ENCODE measurements at places on chromosomes 2 and 18. TPM values are rescaled to one million over a fixed set of nuclear protein-coding genes. Genes with fewer than 3 reads are reported as not detected.

C2orf15 gene
- 0.69 TPM for total RNA-seq

ZNF385B gene
- total RNA-seq: not detected

DYNAP gene
- not detected for total RNA-seq

DNA sequence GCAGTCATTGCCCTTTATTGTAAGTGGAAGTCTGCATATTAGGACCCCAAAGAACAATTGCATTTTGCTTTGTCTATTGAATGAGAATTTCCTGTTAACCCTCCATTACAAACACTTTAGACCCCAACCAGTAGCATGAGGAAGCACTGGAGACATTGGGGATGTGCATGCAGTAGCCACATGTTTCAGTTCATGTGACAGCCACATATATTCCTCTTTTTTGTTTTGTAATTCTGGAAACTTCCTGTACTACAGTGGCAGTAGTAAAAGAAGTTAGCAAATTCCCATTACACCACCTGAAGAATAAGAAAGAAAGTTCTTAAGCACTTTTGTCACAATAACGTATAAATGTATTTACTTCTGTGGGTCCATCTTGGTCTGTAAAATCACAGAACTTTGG is 281.1 kb upstream of the SLC14A2 start:
- DNase-seq: no peak

VSNL1 gene
- total RNA-seq: not detected

TGFA gene
- 1.2 TPM for total RNA-seq

DNA sequence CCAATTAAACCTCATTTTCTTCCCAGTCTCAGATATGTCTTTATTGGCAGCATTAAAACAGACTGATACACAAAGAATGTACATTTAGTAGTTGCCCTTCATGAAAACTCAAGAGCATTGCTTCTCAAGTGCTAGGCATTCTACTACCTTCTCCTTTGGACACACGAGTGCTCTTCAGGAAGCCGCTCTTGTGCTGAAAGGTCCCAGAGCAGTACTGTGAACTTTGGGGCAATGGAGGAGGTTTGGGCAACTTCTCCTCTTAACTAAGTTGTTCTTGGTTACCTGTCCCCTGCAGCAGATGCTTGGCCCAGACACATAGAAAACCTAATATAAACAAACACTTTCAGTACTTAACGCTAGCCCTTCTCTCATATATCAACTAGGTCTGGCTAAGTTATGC is 362.8 kb downstream of the DPP10 start:
- DNase-seq: no peak

DNA sequence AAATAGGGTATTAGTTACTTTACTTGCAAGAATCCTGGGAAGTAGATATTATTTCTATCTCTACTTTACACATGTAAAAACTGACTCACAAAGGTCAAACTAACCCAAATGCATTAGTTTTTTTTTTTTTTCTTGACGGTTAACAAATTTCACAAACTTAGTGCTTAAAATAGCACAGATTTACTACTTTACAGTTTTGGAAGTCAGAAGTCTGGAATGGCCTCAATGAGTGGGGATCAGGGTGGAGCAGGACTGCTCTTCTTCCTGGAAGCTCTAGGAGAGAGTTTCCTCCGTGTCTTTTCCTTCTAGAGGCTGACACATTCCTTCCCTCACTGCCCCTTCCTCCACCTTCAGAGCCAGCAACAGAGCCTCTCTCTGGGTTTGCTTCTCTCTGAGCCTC is 117.2 kb downstream of the COL6A3 start:
- no peak for DNase-seq

DNA sequence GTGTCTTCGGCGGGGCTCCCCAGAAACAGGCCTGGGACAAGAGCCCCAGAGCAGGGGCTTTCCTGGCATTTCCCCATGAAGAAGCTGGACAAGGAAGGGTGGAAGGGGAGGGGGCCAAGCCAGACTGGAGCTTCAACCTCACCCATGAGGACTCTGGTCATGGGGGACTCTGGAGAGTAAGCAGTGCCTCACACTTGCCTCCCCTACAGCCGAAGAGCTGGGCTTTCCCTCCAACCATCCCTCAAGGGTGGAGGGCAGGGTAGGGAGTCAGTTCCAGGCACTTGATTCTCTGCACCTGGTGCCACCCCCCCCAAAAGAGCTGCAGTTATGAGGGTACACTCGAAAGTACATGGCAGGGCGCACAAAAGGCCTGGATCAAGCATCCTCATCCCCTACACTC is 246.6 kb downstream of the TFCP2L1 start:
- DNase-seq: no peak

DNA sequence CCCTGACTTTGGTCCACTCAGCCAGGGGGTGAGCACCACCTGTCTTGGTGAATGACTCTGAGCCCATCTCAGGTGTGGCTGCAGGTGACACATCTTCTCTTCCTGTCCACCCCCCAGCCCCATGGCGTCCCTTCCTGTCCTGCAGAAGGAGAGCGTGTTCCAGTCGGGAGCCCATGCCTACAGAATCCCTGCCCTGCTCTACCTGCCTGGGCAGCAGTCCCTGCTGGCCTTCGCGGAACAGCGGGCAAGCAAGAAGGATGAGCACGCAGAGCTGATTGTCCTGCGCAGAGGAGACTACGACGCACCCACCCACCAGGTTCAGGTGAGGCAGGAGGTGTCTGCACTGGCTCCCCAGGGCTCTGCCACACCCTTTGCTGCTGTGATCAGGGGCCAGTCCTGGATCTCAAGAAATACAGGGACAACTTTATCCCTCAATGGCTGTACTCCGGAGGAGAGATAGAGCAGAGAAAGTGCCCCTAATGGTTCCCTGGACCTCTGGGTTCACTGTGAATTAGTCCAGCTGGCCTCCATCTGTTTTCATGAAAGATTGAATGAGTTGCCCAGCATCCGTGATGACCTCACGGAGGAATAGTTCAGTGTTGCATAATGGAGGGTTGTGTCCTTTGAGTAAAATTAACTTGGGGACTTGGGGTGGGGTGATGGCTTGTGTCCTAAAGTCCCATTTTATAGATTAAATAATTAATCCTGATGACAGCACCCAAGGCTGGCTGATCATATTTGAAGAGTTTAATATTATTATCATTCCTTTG is at the start of gene NEU2:
Gene NEU2, plus strand, starts transcription at position 122 of the 770 bp plus-strand sequence. Its CDS starts 0 bp downstream, at position 122.
- no peak for DNase-seq

LRP2 gene
- 58.3 TPM for total RNA-seq

DNA sequence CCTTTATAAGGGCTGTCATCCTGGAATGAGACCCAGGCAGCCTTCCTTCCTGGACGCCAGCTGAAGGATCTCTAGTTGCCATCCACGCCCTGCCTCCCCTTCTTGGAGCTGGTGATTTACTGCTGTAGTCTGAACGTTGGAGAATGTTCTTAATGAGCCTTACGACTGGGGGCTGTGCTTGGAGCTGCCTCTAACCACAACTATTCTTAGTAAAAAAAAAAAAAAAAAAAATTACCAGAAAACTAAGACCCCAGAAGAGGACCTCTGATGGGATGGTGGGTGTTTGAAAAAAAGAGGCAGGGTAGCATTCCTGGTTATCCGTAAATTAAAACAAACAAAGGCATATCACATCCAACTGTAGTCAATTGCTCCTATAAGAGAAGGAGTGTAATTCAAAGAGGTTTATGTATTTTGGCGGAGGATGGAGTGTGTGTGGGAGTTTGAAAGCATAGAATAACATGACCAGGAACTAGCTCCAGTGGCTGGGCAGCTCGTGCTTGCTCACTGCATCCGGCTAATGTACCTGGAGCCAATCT is 105.4 kb downstream of the QPCT start:
- no peak for DNase-seq

- DNase-seq: no peak
Measured at GRCh38 chr2:62335612-62336011, 139.7 kb downstream of the B3GNT2 start.

DNA sequence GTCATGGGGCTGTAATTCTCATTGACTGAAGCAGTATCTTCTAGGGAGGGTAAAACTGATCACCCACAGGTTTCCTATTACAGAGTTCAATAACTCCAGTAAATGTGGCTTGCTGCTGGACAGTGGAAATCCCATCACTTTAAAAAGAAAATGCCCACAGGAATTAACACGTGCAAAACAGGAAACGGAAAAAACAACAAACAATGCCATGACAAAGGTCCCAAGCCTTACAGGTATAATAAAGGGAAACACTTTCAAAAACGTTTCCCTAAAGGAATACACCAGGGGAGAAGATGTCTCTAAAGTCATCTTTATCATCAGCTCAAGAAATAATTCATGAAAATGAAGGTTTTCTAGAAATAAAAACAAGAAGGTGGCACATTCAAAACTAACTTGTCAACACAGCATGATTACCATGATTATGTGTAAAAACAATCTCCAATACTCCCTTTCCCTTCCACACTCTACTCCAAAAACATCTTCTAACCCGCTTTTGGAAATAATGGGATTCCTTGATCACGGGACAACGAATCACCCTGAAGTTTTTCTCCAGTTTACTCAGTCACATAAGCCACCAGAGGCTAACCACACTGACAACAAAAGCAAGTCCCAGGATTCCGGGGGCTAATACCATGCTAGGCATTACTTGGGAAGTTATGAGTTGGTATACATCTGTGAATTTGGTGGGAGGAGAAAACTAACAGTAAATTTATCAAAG is 167.9 kb downstream of the TCF4 start:
- no peak for DNase-seq

SPOPL gene
- total RNA-seq: 28.3 TPM

DNA sequence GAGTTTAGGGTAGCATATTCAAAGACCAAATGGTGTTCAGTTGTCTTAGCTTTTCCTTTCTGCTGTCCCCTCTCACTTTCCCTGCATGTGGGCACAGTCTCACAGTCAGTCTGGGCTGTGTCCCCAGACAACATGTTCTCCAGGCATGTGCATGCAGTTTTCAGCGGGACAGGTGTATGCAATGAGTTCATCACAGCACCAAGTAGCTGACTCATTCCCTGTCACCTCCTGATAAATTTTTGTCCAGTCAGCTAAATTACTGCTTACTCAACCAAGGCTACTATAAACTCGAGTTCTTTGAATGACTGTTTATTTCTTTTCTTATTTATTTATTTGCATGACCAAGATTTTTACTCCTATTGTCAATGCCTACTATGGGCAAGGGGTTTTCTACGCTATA is 148.8 kb upstream of the CDH19 start:
- DNase-seq: no peak

NDUFAF7 gene
- total RNA-seq: 12.2 TPM

ANKRD30B gene
- 0.37 TPM for total RNA-seq

- DNase-seq: no peak
Measured at GRCh38 chr18:32213693-32214092, 23.9 kb downstream of the MEP1B start.

GRCh38 chr2:239563561-239563960 is 162.7 kb upstream of the HDAC4 start:
- no peak for DNase-seq

GRCh38 chr2:62464221-62465007 is 41.6 kb downstream of the TMEM17 start:
- DNase-seq: no peak

DNA sequence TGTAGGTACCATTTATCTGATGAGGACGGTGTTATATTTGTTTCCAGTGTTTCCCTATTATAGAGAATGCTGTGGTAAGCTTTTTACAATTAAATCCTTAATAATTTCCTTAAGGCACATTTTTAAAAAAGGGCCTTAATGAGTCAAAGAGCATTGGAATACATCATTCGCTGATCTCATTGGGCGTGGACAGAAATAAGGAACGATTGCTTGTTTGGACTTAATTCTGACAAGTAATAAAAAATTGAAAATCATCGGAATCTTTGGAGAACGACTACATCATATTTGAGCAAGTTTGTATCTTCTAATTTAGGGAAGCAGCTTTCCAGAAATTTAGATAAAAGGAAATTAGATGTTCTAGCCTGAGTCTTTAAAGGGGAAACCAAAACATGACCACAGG is 11.3 kb downstream of the AGPS start:
- DNase-seq: no peak

- no peak for DNase-seq
Measured at GRCh38 chr2:239957681-239958472, 67.3 kb downstream of the NDUFA10 start.

- no peak for DNase-seq
Measured at GRCh38 chr2:65628156-65628555, 195.8 kb upstream of the SPRED2 start.

DNA sequence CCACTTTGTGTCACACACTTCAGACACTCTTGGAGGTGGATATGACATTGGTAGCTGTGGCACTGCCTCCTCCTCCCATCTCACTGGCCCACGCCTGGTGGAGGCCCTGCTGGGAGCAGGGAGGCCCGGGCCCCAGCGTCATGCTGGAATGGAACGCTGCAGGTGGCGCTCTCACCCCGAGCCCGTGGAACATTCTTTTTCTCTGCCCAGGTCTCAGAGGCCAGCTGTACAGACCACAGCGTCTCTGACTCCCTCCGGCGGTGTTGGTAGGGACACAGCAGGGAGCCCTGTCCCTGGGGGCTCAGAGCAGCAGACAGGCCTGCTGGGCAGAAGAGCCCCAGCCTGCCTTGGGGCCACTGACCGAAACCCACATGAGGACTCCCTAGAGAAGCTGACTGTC is 218.1 kb downstream of the TWIST2 start:
- no peak for DNase-seq

DNA sequence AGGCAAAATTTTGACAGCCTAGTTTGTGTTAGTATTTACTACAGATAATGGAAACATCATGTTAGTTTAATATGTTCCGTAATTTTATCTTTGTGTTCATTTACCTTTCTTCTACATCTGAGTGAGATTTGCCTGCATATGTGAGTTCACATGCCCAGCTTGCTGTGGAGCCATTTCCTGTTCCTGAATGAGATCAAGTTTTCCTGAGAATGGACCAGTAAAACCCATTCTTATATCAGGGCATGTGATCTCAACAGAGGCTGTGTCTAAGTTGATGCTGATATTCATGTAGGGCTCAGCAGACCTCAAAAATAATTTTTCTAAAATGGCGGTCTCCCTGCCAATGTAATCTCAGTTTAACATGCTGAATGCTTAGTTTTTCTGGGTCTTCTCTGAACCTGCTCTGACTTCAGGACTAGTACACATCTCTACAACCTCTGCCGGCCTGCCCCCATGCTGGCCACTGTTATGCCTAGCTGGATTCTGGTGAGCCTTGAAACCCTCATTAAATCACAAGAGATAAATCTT is 1.0 kb downstream of the IL1A start:
- DNase-seq: no peak
